Stimulated activated CD4-positive, alpha-beta T cell treated with anti-CD3 and anti-CD28 coated beads, Interleukin-1b, Interleukin-23, amount 100 ng/mL, for 48 hours (primary cell): ENCODE measurements at places on chromosomes 1 and 21.

DNA sequence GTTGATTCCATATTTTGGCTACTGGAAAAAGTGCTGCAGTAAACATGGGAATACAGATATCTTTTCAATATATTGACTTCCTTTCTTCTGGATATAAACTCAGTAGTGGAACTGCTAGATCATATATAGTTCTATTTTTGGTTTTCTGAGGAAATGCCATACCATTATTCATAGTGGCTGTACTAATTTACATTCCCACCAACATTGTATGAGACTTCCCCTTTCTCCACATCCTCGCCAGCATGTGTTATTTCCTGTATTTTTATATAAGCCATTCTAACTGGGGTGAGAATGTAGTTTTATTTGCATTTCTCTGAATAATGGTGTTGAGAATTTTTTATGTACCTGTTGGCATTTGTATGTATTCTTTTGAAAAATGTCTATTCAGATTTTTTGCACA is 385.2 kb downstream of the NUF2 start:
- DNase-seq, result no peak

DNA sequence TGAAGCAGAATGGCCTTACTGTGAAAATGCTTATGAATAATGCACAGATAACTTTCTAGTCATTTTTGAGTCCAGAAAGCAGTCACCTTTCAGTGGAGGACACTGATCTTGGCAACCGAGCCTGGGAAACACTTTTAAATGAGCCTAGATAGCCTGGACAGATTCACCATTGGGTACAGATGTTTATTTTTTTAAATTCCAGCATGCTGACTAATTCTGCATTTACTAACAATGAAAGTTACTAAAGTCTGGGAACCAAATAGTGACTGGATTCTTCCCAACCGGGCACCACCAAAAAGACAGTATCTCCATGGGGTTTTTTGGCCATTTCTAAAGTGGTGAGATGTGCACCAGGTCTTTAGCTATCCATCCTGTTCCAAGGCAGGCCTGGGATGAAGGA is 3.3 kb upstream of the FMOD start:
- no peak for DNase-seq

GRCh38 chr1:232428036-232428645 is 201.8 kb downstream of the SIPA1L2 start:
- no peak for DNase-seq

- DNase-seq, result no peak
Observed at GRCh38 chr1:115951560-115951959, 24.8 kb upstream of the SLC22A15 start.

GRCh38 chr1:26861286-26861701 is 1.7 kb upstream of the SFN start:
- DNase-seq, result no peak

- DNase-seq, result no peak
Observed at GRCh38 chr1:214295934-214296333, 15.0 kb downstream of the SMYD2 start.
